Thymus (tissue), 14 donors: ENCODE measurements at places on chromosomes 11 and 22.

DNA sequence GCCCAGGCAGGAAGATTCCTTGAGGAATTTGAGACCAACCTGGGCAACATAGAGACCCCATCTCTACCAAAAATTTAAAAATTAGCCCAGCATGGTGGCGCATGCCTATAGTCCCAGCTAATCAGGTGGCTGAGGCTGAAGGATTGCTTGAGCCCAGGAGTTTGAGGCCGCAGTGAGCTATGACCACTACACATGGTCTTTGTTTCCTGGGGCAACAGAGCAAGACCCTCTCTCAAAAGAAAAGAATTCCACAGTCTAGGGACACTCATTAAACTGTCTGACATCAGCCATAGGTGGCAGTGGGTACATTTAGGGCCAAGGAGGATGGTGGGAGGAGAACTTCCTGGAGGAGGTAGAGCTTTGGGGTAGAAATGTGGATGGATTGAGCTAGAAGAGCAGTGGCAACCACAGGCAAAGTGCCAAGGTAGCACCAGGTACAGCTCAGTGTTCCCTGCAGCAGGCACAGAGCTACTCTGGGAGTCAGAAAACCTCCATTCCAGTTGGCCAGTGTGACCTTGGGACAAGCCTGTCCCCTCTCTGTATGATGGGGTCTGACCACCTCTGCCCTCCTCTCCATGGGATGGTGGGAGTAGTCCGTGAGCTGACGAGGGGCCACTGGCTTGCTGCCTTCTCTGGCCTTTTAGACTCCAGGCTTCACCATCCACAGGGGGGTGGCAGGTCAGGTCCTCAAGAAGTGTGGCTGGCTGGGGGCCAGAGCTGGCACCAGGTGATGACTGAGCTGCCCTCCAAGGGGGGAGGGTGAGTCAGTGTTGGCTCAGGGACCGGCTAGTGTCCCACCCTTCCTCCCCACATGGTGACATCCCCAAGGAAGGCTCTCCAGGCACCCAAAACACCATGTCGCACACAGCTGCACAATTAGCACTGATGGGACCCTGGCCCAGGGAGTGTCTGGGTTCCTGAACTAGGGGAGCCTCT is 3.7 kb upstream of the CLCF1 start:
- no peak for DNase-seq

DNA sequence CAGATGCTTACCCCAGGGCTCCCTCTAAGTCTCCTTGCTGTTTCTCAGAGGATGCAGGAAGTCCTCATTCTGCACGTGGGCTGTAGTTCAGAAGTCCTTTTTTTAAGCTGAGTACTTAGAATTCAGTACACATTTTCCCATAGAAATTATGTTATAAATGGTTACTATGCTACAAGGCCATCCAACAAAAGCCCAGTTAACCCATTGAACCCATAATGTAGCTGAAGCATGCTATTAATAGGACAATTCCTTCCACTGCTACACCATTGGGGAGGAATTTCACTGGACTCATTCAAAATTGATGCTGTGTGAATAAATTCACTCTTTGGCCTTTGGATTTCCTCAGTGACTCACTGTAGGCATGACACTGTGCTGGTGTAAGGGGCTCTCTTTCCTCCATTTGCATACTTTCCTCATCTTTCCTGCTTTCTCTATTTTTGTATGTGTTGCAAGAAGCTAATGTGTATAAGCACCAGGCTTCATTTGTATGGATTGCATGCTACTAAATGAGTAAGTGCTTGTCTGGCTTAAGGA is 148.0 kb downstream of the NTM start:
- no peak for DNase-seq

DNA sequence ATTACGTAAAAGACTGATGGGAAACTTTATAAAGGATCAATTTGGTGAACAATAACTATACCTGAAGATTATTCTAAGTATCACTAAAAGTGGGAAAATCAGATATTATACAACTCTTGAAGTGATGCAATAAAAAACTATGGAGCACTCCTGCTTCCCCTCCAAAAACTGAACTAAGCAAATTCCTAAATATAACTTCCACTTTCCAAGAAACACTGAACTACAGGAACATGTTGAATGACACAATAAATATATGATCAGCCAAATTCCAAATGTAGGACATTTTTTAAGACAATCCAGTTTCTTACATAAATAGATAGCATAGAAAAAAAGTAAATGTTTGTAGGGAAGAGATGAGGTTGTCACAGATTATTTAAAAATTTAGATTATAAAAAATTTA is 102.1 kb upstream of the APOA1 start:
- no peak for DNase-seq

GRCh38 chr11:108616549-108616948 is 23.0 kb upstream of the EXPH5 start:
- DNase-seq = no peak

GRCh38 chr11:100824041-100824809 is 137.1 kb downstream of the ARHGAP42 start:
- DNase-seq = no peak

- peak; percentile 37 for DNase-seq
Measured at GRCh38 chr22:33018232-33018864, 39.8 kb downstream of the SYN3 start.

DNA sequence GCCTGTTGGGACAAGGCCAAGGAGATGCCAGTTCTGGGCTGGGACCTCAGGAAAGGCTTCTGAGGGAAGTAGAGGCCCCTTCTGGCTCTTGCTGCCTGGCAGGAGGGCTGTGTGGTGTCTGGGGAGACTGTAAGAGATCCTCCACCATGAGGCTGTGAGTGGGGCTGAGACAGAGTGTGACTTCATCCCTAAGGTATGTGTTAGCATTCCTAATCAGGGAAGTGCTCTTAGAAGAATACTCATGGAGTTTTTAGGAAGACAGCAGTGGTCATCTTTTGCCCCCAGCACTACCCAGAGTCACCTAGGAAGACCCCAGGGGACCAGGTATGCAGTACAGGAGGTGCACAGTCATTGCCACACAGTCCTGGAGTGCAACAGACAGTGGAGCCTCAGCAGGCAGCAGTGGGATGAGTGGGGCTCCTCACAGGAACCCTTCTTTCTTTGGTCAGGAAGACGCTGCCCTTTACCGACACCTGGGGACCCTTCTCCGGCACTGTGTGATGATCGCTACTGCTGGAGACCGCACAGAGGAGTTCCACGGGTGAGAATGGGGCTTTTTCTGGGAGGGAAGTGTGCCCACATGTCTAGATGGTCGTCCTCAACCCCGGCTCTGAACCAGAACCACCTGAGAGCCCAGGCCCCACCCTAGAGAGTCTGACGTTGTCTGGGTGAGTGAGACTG is 2.8 kb downstream of the RIC8A start:
- DNase-seq = no peak

DNA sequence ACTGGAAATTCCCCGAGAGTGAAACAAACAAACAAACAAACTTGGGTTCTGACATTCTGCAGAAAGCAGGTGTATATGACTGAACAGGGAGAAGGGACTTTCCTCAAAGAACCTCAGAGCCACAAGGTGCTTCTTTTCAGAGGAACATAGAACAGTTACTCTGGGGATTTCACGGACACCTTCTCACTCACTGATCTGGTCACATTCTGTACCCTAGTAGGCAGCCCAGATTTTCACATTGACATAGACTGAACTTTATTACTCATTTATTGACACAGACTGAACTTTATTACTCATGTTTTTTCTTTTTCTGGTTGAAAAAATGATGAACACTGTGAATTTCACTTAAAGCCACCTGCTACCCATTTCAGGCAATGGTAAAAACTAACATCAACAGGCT is 263.0 kb downstream of the OPCML start:
- no peak for DNase-seq

DNA sequence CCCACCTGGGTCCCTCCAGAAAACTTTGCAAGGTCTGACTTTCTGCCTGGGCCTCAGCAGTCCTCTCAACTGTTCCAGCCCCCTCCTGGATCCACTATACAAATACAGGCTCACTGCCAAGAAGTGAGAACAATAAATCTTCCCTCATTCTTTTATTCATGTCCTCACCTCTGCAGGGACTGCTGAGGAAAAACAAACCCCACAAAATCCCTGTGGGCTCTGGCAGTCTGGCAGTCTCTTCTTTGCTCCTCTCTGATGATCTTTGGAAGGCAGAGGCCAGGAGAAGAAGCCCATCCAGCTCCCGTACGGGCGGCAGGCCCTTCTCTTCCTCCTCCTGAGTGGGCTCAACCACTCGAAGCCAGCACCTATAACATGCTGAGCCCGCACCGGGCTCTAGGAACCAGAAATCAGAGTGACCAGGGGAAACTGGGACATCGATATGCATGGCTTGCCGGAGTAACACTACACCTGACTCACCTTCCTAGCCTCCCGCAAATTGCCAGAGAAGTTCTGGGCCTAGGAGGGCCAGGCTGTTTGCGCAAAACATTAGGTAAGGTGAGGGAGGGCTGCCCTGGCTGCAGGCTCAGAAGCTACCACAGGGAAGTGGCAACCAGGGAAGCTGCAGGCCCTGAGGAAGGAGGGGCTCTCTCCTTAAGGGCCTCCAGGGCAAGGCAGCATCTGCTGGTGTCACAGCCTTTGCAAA is 24.2 kb downstream of the TMPRSS5 start:
- DNase-seq = no peak

DNA sequence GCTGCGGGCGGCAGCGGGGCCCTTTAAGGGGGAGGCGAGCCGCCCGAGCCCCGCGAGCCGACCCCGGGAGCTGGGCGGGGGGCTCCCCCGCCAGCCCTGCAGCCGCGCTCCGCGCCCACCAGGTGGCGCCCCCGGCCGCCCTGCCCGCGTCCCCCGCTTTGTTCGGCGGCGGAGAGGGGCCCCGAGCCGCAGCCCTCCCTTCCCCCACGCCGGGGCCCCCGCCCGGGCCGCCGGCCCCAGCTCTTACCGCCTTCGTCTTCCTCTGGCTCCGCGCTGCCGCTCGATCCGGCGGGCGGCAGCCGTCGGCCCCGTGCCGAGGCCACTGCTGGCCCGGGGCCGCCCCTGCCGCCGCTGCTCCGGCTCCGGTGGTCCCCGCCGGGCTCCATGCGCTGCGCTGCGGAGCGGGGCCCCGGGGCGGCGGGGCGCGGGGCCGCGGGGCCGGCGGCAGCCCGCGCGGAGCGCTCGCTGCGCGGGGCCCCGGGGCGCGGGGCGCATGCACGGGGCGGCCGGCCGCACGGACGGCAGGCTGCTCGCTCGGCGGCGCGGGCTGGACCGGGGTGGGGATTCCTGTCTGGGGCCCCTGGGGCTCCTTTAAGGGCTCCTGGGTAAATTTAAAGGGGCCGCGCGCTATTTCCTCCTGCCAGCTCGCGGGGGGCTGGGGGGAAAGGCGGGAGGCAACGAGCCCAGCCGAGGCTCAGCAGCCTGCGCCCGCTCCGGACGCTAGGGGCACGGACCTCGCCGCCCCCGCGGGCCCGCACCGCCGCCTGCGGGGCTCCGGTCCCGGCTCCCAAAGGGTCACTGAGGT is at the start of gene ZFTA:
TSS of gene ZFTA (minus strand) at position 539 of the 805 bp plus-strand sequence. CDS start at position 386, 153 bp downstream.
- peak; percentile 64 for DNase-seq
